ENCODE measurements at places on chromosomes 4 and X.
A peak's percentile ranks its signal among the peaks of the same experiment; 100 is the strongest.

DNA sequence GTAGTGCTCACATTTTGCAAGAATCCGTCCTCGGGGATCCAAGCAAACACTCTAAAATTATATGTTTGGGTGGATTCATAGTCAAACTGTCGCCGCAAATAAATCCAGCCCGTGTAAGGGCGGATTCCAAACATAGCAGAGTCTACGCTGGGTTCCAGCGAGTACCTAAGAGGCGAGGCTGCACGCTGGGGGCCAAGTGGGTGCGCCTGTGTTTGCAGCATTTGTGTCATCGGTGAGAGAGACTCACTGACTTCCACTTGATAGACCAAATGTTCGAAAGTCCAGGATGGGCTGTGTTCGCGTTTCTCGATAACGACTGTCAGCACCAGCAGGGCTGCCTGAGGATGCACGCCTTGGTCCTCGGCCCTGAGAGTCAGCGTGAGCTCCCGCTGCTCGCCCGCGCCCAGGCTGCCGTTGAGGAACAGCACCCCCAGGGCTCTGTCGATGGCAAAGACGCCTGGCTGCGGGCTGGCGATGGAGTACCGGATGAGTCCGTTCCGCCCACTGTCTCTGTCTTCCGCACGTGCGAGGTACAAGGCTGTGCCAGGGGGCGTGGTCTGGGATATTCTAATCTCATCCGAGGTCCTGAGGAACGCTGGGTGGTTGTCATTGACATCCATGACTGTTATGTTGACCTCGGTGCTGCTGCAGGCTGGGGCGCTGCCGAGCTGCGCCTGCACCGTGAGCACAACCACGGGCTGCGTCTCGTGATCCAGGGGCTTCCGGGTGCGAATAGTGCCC lies 158.7 kb downstream of the DCHS2 start:
- DNase-seq, result peak; percentile 3

GRCh38 chr4:112302320-112303274 lies 5.4 kb downstream of the ALPK1 start:
- no peak for DNase-seq

DNA sequence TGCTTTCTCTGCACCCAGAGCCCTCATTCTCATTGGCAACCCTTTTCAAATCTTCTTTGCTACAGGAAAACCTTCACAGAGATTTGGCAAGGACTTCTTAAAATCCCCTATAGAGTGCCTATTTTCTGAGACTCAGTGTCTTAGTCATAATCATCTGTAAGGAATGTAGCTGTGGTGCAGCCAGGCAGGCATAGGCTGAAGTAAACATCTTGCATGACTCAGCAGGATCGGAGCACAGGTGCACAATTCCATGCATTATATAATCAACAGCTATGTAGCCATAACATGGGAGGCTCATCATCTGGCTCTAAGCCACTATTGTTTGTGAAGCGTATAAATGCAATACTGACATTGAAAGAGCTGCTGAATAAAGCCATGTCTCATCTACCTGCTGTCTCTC lies 368.8 kb downstream of the MAGEE1 start:
- no peak for DNase-seq

DNA sequence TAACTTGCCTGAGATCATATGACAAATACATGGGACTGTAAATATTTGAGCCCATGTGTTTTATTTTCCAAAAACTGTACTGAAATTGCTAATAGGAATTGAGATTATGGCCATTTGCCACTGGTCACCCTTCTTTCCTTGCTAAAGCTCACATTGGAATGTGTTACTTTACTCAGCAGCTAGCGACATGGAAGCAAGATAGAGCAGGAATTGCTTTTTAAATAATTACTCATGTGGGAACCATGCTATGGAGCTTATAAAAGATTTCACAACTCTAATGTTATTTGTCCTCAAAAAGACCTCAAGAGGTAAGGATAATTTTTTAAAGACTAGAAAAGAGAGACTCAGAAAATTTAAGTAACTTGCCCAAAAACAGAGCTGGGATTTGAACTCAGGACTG lies 48.8 kb upstream of the AFAP1 start:
- peak; percentile 64 for DNase-seq

DNA sequence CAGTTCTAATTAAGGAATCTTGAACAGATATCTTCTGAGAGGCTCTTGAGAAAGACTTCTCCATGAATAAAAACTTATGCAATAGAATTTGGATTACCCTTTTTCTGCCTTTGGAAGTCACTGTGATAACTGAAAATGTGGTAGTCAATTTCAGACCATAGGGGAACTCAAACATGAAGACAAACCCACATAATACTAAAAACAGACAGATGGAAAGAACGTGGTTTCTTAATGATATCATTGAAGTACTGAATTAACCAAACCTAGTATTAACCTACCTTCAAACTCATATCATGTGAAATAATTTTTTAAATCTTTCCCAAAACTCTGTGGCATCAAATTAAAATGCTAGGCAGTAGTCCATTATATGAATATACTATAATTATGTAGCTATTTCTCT lies 153.5 kb downstream of the CAMK2D start:
- no peak for DNase-seq

GRCh38 chrX:42704454-42704853 lies 73.5 kb downstream of the PPP1R2C start:
- no peak for DNase-seq

Measured in AG08396 (cell line).